Renal pelvis (tissue), 12 donors: ENCODE measurements at places on chromosomes 4 and X. TPM values are rescaled to one million over a fixed set of nuclear protein-coding genes. Genes with fewer than 3 reads are reported as not detected.

Gene PRRG1
- 23.2 TPM for polyA plus RNA-seq

Gene RIPPLY1
- polyA plus RNA-seq, result 2.8 TPM

DNA sequence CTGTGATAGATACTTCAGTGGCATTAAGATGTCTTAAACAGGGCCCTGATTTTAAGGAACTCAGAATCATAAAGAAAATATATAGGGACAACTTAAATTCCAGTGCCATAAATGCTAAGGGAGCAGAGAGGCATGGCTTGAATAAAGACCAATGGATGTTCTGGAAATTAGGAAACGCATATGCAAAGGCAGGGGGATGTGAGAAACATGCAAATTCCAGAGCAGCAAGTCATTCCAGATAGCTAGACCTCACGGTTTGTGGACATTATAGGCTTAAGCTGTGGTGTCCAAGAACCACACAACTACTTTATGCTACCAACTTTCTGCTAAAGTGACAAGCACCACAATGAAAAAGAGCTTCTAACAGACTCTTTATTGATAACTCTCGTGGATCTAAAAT is 132.6 kb upstream of the ANK2 start:
- no peak for DNase-seq

DNA sequence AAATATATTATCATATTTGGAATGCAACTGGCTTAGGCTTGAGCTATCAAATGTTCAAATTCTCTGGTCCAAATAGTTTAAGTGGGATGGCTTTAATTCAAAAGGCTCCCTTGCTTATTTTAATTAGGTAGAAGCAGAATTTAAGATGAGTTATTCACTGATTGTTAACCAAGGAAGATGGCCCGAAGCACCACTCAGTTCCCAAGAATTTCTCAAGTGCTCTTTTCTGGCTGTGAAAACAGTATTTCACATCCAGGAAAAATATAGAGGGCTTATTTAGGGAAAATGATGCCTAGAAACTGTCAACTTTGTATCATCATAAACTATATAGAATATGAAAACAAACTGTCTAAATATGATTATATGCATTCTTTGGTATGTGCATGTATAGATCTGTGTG is 246.5 kb upstream of the SFRP2 start:
- no peak for DNase-seq
